B cell (primary cell): ENCODE measurements at places on chromosomes 7 and 10.

DNA sequence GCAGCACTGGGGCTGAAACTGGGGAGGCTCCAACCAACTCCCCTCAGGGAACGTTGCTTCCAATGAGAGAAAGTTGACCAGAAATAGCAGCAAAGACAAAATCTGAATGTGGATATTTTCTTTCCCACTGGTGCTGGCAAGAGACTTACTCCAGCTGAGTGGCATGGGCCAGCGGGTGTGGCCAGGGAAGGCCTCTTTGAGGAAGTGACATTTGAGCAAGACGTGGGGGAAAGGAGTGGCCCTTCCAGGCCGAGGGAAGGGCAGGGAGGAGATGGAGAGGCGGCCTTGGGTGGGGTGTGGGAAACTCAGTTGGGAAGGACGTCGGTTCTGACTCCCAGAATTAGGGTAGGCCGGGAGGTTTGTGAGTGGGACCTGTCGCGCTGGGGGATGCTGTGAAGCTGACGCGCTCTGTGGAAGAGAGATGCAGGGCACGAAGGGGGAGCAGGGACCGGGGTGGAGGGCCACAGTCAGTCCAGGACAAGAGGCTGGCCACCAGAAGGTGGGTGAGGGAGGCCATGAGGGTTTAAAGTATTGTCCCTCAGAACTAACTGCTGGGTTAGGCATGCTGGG lies 96.7 kb upstream of the IKZF1 start:
- no peak for DNase-seq

GRCh38 chr10:21078410-21079329 lies 181.6 kb upstream of the NEBL start:
- DNase-seq, result no peak

GRCh38 chr7:64630496-64630895 lies 35.4 kb upstream of the ZNF107 start:
- peak; percentile 17 for DNase-seq

DNA sequence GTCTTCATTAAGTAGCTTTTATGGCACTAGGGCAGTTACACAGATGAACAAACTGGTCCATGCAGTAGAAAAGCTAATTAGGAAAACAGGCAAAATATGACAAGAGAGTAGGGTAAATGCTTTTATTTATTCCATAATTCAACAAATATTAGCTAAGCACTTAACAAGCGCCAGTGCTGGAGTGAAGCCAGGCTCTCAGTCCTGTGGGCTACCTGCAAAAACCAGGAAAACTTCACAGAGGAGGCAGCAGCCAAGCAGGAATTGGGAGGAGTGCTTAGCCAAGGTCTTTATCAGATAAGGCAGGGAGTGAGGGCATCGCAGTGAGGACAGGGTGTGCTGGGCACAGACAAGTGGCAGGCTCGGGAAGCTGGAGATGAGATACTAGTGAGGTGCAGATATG lies 4.9 kb upstream of the KAT6B start:
- DNase-seq, result no peak

DNA sequence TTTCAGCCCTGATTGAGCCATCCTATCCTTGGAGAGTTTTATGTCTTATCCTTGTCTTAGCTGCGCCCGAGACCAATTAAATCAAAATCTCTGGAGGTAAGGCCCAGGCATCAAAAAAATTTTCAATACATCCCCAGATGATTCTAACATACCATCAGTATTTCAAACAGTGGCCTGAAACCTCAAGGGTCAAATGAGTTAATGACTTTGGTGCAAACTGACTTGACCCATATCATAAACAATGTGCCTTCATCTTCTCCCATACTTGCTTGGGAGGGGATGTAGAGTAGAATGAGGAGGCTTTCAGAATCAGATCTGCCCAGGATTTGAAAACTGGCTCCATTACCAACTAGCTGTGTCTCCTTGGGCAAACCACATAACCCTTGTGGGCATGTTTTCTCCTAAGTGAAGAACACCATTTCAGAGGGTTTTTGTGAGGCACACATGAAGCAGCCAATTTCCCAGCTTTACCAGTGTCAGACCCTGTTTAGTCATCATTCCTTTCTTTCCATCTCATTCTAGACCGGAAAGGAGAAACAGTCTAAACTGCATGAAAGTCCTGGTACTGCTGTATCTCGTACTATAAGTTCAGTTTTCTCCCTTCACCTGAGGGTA lies 35.7 kb upstream of the ATXN7L1 start:
- DNase-seq, result no peak

- no peak for DNase-seq
Measured at GRCh38 chr10:63120554-63120953, 12.6 kb upstream of the NRBF2 start.

DNA sequence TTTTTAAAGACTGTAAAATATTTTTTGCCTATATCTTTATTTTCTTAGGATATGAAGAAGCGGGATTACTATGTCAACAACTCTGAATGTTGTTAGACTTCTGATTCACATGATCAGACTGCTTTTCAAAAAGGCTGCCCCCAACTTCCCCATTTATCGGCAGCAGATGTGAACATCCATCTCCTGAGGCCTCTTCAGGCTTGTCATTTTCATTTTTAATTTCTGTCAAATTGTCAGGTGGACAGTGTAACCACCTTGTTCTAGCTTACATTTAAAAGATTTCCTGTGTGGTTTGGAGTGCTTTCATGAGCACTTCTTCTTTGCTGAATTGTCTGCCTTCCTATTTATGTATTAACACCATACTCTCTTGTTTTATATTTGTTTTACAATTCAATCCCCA lies 78.8 kb upstream of the GSDME start:
- DNase-seq, result peak; percentile 89

GRCh38 chr10:112304267-112304859 lies 21.2 kb downstream of the TECTB start:
- DNase-seq, result no peak

GRCh38 chr7:109176661-109177060 lies 607.0 kb downstream of the DNAJB9 start:
- no peak for DNase-seq

DNA sequence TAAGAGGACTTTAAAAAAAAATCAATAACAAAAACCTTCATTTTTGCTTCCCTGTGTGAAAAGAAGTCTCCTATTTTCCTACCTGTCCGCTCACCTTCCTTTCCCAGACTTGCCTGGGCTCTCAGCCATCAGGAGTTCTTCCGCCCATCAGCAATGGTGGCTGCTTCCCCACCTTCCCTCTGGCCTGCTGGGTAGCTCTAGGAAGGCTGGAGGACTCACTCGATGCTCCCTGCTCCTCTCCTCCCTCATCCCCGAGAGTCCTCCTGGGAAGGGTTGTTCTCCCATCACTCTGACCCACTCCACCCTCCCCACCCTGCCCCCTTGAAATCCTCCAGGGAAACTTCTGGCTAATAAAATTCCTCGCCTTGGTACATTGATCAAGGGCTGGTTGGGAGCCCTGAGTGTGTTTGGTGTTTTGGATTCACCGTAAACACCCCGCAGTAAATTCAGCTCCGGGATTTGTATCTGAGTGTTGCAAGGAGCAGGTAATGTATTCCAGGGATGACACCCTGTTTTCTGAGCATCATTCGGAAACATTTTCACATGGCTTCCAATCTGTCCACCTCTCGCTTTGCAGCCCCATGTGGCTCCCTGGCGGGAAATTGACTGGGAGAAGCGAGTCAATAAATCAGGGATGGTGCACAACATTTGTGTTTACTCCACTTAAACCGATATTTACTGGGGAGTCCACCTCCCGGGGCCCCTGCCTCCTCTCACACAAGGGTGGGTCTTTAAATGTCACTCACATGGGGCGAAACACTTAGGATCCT lies 126.4 kb upstream of the SDK1 start:
- DNase-seq, result no peak

GRCh38 chr10:100653957-100654781 lies 91.2 kb upstream of the PAX2 start:
- DNase-seq, result peak; percentile 36

- no peak for DNase-seq
Measured at GRCh38 chr7:31652063-31652326, 35.0 kb upstream of the PPP1R17 start.

GRCh38 chr7:136869001-136869961 lies 829 bp downstream of the CHRM2 start:
- DNase-seq, result no peak

DNA sequence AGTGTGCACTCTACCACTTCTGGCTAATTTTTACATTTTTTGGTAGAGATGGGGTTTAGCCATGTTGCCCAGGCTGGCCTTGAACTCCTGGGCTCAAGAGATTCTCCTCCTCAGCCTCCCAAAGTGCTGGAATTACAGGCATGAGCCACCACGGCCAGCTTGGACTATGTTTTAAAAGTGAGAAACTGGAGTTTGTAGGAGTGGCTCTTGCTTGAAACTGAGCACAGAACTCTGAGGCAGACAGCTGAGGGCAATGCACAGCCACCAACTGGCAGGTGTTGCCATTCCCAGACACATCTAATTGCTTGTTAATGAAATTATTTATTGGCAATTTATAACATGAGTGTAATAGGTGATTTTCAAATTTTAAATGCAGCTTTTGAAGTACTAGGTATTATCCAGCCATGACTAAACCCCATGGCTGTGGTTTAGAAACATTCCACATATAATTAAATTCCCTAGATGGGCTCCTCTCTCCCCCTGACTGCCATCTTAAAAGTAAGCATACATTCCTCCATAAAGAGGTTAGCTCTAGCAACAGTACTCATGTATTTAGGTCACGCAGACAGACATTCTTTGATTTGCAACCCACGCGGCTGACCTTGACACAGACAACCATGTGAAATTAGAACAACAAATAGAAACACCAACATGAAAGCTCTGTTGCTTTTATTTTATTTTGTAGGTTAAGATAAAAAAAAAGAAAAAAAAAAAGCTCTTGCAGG lies 19.8 kb downstream of the PANK1 start:
- no peak for DNase-seq

DNA sequence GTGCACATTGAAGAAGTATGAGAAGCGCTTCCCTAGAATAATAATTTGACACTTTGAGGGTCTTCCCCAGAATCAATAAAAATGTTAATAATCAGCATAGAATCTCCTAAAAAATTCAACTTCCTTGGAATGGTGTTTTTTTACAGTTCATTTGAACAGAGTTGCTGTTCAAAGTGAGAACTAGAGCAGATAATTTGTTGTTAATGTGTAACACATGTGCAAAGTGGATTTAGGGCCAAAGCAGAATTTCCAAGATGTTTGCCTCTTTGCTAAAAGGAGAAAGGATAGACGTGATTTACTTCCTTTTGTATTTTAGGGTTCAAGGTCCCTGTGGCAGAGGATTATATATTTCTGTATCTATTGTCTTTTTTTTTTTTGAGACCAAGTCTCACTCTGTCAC lies 73.8 kb downstream of the ZNF277 start:
- no peak for DNase-seq

DNA sequence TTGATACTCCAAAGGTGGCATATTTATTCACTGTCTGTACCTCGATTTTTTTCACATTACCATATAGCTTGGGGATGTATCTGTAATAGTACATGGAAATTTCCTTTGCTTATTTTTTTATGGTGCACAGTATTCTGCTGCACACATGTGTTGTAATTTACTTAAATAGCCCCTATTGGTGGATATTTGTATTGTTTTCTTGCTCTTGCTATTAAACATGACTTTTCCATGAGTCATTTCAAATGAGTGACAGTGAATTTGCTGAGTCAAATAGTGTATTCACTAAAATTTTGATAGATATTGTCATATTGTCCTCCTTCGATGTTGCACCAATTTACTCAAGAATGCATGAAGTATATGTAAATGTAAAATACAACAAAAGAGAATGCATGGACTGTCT lies 122.7 kb upstream of the STEAP4 start:
- no peak for DNase-seq

- DNase-seq, result no peak
Measured at GRCh38 chr7:10708447-10708846, 265.2 kb upstream of the PHF14 start.

DNA sequence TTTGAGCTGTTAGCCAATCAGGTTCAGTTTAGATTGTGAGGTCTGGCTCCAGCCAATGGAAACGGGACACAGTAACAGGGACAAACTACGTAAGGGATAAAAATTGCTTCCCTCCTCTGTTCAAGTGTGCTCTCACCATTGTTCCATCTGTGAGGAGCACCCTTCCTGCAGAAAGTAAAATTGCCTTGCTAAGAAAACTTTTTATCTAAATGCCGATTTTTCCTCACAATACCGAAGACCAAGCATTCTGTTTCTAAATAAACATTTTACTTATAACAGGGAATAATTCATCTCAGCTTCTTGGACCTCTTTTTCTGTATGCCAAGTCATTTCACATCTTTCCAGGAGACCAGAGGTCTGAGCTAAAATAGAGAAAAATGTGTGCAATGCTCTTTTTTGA lies 59.6 kb upstream of the ZRANB1 start:
- no peak for DNase-seq

GRCh38 chr7:7433811-7434210 lies 101.9 kb downstream of the COL28A1 start:
- no peak for DNase-seq

- no peak for DNase-seq
Measured at GRCh38 chr7:22624781-22625180, 102.2 kb upstream of the IL6 start.
